ENCODE measurements at places on chromosomes 6 and 20.

DNA sequence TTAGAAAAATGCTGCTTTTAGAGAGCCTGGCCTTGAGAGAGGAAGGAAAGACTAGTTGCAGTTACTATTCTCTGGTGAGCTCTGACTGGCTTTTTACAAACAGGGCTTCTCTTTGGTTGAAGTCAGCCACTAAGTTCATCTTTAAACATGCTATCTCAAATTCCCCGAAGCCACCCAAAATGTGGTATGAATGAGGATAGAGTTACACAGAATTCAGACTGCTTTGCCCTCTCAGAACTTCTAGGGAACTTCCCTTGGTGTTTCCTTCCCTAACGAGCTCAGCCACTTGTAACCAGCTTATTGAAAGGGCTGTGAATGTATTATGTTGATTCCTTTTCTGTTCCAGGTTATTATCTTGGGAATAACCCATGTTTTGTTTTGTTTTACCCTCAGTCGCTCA is 73.5 kb downstream of the EFHC1 start:
- no peak for DNase-seq

GRCh38 chr6:139373928-139374356 is 506 bp downstream of the CITED2 start:
- DNase-seq: no peak

GRCh38 chr6:87049779-87050178 is 45.1 kb downstream of the CGA start:
- DNase-seq: no peak

GRCh38 chr6:7445885-7446461 is 56.4 kb downstream of the RIOK1 start:
- no peak for DNase-seq
